Prostate gland (tissue), 2 donors: ENCODE measurements at places on chromosomes 1 and 21.
A peak's percentile ranks its signal among the peaks of the same experiment; 100 is the strongest.

DNA sequence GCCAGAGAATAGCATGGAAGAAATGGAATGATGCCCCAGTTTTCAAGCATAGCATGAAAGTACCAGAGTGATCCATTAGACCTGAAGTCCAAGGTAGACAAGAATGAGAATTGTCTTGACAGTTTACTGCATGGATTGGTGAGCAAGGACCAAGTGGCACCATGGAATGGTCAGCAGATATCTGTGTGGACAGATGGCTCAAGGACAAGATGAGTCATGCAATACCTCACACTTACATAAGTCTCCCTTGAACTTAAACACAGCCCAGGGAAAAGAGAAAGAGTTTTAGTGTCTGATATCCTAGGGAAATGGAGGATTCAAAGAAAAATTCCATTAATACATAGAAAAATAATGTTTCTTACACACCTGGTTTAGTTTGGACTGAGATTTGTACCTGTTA is 195.2 kb downstream of the MRPL39 start:
- DNase-seq: no peak

- DNase-seq: no peak
Observed at GRCh38 chr1:162706606-162707005, 74.3 kb downstream of the DDR2 start.

GRCh38 chr1:207997486-207998268 is 86.8 kb upstream of the CD34 start:
- DNase-seq: peak; percentile 82

GRCh38 chr1:155513300-155513916 is 49.2 kb downstream of the ASH1L start:
- DNase-seq: no peak

DNA sequence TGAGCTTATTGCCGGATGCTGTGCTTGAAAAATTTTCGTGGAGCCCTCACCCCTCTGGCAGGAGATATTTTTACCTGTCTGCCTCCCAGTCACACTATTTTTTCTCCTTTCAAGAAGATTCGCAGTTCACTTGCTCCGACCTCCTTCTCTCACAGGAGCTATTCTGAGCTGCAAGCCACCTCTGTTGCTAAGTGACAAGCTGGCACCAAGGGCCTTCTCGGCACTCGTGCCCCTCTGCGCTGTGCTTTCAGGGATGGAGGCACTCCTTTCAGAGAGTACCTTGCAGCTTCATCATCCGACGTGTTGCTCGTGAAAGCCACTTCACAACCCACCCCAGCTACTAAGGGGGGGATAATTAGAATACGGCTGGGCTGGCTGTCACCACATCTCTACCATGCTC is 11.6 kb downstream of the SLC6A17 start:
- no peak for DNase-seq
